T follicular helper cell (primary cell): ENCODE measurements at places on chromosomes 4 and X.

GRCh38 chrX:17922303-17922702 is 61.2 kb upstream of the RAI2 start:
- no peak for DNase-seq

DNA sequence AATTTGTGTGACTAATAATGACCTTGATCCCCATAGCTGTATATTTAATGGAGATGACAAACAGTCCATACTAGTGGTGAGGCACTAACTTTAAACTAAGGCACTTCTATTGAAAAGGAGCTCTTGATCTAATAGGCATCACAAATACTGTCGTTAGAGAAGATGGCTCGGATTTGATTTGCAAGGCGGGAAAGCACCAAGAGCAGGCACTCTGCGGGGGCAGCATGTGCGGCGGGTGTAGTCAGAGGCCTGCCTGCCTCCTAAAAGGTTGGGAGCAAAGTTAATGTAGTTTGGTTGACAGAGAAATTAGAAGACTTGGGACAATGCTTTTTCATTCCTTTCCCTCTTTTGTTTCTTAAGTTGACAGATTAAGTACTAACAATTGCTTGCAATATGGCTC is 278.8 kb downstream of the CFAP299 start:
- DNase-seq = no peak

GRCh38 chr4:24042094-24042493 is 152.2 kb upstream of the PPARGC1A start:
- DNase-seq = no peak

DNA sequence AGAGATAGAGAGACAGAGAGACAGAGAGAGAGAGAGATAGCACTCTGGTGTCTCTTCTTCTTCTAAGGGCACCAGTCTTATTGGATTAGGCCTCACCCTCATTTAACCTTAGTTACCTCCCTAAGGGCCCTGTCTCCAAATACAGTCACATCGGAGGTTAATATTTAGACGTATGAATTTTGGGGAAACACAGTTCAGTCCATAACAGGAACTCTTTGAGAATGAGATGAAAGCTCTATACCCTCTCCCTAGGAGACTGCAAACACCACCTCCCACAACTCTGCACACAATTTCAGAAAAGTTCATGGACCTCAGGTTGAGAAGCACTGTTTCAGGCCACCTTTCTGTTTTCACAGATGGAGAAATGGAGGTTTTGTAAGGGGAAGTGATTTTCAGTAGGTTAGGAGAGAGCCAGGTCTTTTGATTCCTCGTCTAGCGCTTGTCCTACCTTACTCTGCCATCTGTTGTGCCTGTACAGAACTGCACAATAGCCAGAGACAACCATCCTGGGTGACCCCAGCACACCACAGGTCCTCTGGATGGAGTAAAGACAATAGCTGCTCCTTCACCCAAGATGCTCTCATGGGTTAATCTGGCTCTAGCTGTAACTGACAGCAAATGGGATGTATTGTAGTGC is 16.9 kb upstream of the LOC101059915 start:
- DNase-seq = no peak

DNA sequence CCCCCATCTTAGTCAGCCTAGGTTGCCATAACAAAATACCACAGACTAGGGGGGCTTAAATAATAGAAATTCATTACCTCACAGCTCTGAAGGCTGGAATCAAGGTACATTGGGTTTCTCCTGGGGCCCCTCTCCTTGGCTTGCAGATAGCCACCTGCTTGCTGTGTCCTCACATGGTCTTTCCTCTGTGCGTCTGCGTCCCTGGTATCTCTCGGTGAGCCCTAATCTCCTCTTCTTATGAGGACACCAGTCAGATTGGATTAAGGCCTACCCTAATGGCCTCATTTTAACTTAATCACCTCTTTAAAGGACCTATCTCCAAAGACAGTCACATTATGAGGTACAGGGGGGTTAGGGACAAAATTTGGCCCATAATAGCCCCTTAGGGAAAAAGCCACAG is 98.0 kb downstream of the SH3KBP1 start:
- no peak for DNase-seq

DNA sequence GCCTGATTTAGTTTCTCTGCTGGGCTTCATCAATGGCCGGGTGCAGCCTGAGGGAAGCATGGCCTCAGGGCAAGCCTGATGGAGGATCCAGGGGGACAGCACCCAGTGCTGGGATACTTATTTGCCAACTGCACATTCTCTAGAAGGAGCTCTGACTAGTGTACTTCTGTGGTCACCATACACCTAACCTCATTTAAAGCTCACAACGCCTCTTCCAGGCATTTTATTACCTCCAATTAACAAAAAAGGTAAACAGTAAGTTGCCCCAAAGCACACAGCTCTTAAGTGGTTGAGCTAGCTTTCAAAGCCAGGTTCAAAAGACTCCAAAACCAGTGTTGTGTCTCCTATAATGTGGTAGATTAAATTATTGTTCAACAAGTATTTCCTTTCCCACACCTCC is 26.8 kb upstream of the ATXN3L start:
- DNase-seq = no peak

GRCh38 chr4:6343939-6344408 is 74.3 kb downstream of the WFS1 start:
- DNase-seq = no peak

- no peak for DNase-seq
Observed at GRCh38 chr4:54063229-54063628, 1.2 kb downstream of the CHIC2 start.

DNA sequence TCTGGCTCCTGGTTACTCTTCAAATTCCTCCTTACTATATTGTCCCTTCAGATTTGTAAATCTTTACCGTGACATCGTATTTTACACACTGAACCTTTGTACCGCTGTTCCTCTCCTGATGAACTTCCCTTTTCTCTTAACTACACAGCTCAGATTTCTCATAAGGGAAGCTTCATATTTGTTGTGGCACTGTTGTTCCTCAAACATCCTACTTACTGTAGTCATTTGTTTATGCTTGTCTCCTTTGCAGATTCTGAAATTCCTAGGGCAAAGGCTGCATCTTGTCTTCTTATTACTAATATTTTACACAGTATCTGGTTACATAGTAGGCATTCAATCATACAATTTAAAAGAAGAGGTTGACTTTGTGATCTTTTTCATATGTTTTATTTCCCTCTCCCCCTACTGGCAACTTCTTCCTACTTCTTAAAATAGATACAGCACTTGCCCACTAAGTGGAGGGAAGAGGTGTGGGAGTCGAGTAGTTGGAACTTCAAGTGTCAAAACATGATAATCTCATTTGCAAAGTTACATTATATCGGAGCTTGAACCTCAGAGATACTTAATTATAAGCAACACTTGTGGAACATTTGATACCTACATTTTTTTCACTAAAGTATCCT is 50.0 kb downstream of the TET2 start:
- DNase-seq = no peak

DNA sequence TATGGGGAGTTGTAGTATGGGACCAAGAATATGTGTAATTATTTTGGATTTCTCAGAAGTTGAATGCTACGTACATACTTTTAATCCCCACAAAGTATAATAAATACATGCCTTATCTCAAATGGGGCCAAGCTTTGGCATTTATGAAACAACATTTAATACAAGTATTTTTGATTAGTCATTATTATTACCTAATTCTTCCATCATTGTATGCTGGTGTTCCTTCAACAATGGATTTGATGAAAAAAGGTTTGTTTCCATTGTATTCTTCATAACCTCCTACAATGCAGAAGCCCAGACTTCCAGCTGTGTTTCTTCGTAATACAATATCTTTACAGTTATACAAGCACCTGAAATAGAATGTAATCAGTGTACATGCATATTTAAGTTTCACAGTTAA is 83.8 kb downstream of the FIP1L1 start:
- no peak for DNase-seq

DNA sequence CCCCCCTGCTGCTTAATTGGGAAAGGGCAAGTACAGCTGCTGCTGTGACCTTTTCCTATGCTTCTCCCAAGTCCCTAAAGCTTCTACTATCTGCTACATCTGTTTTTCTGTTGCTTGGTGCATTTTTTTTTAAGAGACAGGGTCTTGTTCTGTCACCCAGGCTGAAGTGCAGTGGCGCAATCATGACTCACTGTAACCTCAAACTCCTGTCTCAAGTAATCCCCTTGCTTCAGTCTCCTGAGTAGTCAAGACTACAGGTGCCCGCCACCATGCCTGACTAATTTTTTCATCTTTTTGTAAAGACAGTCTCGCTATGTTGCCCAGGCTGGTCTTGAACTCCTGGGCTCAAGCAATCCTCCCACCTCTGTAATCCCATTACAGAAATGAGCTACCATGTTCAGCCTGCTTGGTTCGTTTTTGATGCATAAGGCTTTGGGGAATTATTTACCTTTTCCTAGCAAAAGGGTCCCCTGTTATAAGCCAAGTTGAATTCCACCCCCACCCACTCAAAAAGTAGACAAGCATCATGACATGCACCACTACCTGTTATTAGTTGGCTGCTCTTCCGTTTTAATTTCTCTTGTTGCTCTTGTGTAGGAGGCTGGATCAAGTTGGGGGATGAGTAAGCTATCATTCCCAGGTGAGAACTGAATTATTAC is 39.6 kb downstream of the DGKK start:
- DNase-seq = no peak

GRCh38 chr4:32436816-32437215 is 1716.6 kb downstream of the PCDH7 start:
- DNase-seq = no peak

DNA sequence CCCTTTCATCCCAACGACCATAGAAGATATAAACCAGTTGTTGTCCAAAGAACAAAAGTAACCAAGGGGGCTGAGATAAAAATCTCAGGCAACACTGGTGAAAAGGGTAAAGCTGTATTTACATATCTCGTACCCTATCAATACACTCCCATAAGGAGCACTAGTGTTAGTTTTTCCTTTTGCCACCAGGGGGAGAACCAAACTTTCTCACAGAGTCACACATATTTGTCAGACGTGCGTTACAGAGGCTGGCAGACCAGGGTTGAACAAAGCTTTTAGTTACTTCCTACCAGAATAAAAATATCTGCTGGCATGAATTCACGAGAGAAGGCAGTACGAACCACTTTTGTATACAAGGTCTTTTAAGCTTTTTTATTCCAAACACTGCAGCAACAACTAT is 88.3 kb downstream of the AMELX start:
- no peak for DNase-seq

GRCh38 chrX:148541584-148541940 is 41.1 kb downstream of the AFF2 start:
- no peak for DNase-seq

- no peak for DNase-seq
Observed at GRCh38 chr4:54779036-54779435, 121.3 kb downstream of the KIT start.

DNA sequence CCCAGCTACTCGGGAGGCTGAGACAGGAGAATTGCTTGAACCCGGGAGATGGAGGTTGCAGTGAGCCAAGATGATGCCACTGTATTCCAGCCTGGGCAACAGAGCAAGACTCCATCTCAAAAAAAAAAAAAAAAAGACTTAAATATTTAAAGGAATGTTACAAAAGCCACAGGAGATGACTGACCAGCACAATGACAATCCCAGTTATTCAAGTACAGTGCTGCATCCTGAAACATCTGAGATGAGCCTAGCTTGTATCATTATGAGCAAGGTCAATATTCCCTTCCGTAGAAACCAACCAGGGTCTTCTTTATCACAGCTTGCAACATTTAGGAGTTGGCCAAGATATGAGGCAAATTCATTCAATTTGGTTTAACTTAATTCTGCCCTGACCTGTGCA is 38.6 kb downstream of the LNX1 start:
- DNase-seq = no peak
